Esophagus muscularis mucosa (tissue), 4 donors: ENCODE measurements at places on chromosomes 3 and 15. TPM values are rescaled to one million over a fixed set of nuclear protein-coding genes. Genes with fewer than 3 reads are reported as not detected.

NTRK3 gene
- 6.3 TPM for total RNA-seq

DOCK3 gene
- total RNA-seq = 5.5 TPM

TJP1 gene
- total RNA-seq = 108 TPM

SLCO3A1 gene
- 12.5 TPM for total RNA-seq

SNAP23 gene
- 56.5 TPM for total RNA-seq

PFKFB4 gene
- 1.8 TPM for total RNA-seq

CYP19A1 gene
- 3.5 TPM for total RNA-seq

RPUSD3 gene
- 33.0 TPM for total RNA-seq

RYK gene
- 78.2 TPM for total RNA-seq

MYEF2 gene
- total RNA-seq = 41.1 TPM

SKOR1 gene
- total RNA-seq = 1.2 TPM

HCN4 gene
- total RNA-seq = not detected

PLA2G4F gene
- 0.11 TPM for total RNA-seq
